ENCODE measurements at places on chromosomes 5 and 9.

GRCh38 chr5:95631991-95632675 lies 12.2 kb downstream of the GPR150 start:
- peak; percentile 81 for DNase-seq

GRCh38 chr9:95211028-95211427 lies 106.5 kb downstream of the FANCC start:
- DNase-seq = no peak

DNA sequence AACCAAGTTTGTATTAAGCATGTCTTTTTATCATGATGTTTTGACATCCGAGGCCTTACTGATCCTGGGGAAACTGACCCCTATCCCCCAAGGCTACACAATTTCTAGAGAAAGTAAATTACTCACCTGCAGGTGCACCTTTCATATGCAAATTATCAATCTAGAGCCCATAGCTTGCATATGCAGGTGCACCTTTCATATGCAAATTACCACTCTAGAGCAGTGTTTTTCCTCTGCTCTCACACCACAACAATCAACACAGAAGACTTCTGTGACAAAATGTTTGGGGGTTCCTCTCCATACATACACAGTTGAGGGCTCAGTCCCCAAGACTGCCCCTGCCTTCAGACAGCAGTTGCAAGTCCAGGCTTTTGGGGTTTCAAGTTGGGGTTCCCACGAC lies 203.7 kb upstream of the RORB start:
- DNase-seq = no peak

DNA sequence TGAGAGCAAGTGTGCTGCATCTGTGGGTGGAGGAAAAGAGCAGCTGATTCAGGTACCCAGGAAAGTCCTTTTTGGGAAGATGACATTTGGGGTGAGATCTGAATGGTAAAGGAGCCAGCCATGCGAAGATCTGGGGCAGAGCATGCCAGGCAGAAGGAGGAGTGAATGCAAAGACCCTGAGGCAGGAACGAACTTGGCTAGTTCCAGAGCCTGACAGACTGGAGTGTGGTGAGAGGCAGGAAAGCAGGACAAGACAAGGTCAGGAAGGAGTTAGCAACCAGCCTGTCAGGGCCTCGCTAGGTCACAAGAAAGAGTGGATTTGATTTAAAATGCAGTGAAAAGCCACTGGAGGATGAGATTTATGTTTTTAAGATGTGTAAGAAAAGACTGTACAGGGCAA lies 28.2 kb downstream of the RGS7BP start:
- no peak for DNase-seq

GRCh38 chr9:13022756-13023155 lies 247.9 kb downstream of the LURAP1L start:
- no peak for DNase-seq

DNA sequence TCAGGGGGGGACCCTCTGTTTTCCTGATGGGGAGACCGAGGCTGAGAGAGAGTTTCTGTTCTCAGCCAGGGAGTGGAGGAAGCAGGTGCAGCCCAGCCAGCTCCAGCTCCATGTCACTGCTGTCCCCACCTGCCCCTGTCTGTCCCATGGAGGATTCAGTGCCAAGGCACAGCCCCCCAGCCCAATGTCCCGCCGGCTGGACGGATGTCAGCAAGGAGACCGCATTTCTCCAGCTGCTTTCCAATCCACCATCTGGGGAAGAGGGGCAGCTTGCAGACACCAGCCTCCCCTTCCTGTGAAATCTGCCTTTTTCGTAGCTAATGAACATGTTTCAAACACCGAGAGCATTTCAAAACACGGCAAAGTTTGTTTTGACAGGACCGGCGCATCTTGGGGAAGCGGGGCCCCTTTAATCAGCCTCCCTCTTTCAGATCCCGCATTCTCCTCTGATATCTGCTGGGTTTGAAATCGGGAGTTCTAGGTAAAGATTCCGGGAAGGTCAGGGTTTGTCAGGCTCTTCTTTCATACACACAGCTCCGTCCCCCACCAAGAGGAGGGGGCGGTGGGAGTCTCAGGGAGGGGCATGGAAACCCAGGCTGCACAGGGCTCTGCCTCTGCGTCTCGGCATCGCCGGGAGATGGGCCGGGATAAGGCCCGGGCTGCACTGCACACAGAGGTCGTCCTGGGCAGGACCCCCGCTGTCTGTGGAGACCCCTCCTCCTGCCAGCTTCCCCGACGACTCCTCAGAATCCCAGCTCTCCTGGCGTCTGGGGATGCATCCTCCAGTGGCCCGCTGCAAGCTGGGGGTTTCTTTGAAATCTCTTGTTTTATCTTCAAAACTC lies 74.8 kb downstream of the NEK6 start:
- no peak for DNase-seq

- DNase-seq = no peak
Measured at GRCh38 chr5:6659941-6660684, 26.9 kb downstream of the SRD5A1 start.

- peak; percentile 52 for DNase-seq
Measured at GRCh38 chr9:89295400-89295799, 15.6 kb upstream of the CKS2 start.

DNA sequence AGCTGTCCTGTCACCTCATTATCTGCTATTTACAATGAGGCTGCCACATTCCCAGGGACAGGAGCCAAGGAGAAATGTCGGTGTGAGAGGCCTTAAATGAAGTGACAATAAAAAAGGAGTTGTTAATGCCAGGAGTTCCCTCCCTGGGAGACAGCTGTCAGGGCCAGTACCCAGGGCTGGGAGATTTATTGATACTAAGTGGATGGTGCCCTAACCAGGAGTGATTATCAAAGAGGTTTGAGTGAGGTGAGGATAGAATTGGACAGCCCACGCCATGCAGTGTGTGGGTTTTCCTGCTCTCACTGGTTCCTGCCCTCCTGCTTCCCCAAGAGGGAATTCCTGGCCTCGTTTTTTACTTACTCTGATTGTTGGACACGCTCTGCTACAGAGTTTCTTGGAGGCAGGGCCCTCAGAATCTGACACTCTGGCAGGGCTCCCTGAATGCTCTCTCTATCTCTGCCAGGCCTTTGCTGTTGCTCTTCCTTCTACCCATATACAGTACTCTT lies 150.8 kb downstream of the GRIA1 start:
- DNase-seq = no peak
